ENCODE measurements at places on chromosomes 11 and 22. TPM values are rescaled to one million over a fixed set of nuclear protein-coding genes. Genes with fewer than 3 reads are reported as not detected.

Gene MAPK8IP2
- 0.76 TPM for polyA plus RNA-seq

DNA sequence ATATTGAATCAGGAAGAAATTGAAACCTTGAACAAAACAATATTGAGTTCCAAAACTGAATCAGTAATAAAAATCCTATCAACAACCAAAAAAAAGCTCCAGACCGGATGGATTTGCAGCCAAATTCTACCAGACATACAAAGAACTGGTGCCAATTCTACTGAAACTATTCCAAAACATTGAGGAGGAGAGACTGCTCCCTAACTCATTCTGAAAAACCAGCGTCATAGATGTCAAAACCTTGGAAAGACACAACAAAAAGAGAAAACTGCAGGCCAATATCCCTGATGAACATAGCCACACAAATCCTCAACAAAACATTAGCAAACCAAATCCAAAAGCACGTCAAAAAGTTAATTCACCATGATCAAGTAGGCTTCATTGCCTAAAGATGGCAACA, 353.8 kb downstream of the TMEM135 start:
- DNase-seq: no peak

DNA sequence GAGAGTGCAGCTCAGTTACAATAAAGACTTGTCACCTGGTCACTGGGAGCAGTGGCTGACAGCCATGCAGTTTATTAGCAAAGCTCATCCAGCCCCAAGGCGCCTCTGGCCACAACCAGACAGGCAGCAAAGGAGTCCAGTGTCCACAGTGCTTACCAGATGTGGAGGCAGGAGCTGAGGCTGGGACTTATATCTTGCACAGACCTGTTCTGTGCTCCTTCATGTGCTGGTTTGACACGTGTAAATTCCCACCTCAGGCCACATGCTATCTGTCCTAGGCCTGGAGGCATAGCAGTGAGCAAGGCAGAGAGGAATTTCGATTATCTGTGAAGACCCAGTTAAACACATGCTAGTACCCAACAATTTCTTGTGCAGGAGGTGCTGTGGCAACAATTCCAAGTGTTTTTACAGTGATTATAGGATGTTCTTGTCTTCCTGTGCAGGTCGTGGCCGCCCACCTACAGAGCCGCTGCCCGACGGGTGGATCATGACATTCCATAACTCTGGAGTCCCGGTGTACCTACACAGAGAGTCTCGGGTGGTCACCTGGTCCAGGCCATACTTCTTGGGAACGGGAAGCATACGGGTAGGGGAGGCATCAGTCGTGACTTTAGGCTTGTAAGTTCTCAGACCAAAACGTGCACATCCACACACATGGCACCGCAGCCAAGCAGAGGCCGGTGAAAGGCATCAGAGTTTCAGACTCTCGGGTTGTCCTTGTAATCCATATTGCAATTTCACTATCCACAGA, 9.4 kb downstream of the DGCR8 start:
- DNase-seq: no peak

DNA sequence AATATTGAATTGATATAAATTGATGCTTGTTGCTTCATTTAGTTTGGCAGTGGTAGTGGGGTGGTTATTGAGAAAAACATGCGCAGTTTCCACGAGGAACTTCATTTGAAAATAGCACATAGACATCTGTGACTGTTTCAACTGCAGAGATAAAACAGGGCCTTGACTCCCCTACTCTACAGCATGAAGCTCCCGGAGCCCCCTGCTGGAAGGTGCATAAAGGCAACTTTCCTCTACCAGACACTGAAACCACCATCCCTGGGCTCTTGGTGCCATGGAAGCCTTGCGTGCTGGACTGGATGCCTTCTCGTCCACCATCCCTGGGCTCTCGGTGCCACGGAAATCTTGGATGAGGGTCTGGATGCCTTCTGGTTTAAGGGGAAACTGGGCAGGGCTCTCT, 195.9 kb downstream of the CSNK2A3 start:
- DNase-seq: no peak

- no peak for DNase-seq
Measured at GRCh38 chr11:134372961-134373360, 39.1 kb downstream of the B3GAT1 start.

Gene WT1
- 225 TPM for polyA plus RNA-seq

Gene FDXACB1
- polyA plus RNA-seq: 4.8 TPM

- no peak for DNase-seq
Measured at GRCh38 chr11:65882120-65883057, 2.8 kb downstream of the CTSW start.

Gene TNNT3
- polyA plus RNA-seq: 12.5 TPM

- no peak for DNase-seq
Measured at GRCh38 chr22:50371101-50371648, 28.0 kb downstream of the PPP6R2 start.

Gene MS4A12
- polyA plus RNA-seq: not detected

- no peak for DNase-seq
Measured at GRCh38 chr11:83140691-83141455, 16.1 kb upstream of the PCF11 start.

DNA sequence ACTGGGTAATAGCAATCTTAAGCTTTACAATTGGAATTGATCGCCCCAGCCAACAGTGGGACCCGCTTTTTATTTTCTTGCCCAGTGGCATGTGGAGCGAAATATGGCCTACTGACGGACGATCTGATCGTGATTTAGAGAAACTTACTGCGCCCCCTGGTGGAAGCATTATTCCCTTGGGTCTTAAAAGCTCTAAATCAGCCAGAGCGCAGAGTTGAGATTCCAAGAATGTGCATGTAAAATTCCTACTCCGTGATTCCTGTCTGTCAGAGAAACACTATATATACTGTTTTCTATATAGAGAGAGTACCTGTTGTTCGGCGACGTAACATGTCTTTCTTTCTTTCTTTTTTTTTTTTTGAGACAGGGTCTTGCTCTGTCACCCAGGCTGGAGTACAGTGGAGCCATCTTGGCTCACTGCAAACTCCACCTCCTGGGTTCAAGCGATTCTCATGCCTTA, 3.7 kb upstream of the DPF2 start:
- DNase-seq: peak; percentile 93

Gene OR8G5
- polyA plus RNA-seq: not detected

GRCh38 chr22:44685384-44686056, 16.5 kb upstream of the PRR5 start:
- no peak for DNase-seq

DNA sequence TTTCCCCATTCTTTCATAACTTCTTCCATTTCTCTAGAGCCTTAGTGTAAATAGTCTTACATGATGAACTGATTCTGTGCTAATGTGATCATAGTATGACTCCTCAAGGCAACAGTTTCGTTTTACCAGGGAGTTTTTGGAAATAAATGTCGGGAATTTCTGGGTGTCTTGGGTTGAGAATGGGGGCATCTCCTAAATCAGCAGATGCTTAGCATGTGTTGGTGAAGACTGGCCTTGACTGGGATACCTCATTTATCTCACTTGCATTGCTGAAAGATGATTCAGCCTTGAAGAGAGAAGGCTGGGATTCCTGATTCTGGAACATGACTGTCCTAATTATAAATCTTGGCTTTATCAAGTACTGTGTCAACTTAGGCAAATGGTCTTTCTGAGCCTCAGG, 115.7 kb upstream of the C11orf87 start:
- DNase-seq: no peak

DNA sequence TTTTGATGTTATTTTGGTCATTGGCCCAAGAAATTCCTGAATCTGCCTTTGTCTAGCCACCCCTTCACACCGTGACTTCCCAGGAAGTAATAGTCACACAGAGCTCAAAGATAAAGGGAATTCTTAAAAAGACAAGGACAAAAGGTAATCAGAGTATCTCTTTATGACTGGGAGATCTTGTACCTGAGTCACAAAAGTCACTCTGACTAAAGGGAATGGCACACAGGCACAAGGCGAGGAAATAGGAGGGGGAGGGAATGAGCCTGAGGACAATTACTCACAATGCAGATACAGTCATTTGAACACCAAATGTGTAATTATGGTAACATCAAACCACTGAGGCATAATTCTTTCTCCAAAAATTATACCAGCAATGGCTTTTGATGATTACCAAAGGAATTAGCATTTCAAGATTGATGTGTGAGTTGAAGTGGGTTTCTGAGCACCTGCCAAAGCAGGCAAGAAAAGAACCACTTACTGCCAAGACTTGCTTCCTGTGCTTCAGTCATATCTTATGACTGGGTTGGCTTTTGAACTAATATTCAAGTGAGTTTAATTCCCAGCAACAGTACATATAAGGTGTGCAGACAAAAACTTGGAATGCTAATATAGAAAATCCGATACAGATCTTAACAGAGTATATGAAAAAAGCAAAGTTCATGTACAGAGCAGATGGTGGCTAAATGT, 856.4 kb downstream of the LRRC4C start:
- DNase-seq: no peak

DNA sequence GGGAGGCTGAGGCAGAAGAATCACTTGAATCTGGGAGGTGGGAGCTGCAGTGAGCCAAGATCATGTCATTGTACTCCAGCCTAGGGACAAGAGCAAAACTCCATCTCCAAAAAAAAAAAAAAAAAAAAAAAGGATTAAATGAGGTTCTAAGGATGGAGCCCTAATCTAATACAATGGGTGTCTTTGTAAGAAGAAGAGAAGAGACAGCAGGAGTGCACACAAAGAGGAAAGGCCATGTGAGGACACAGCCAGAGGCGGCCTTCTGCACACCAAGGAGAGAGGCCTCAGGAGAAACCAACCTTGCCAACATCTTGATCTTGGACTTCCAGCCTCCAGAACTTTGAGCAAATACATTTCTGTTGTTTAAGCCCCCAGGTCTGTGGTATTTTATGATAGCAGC, 66.6 kb upstream of the CECR2 start:
- no peak for DNase-seq

DNA sequence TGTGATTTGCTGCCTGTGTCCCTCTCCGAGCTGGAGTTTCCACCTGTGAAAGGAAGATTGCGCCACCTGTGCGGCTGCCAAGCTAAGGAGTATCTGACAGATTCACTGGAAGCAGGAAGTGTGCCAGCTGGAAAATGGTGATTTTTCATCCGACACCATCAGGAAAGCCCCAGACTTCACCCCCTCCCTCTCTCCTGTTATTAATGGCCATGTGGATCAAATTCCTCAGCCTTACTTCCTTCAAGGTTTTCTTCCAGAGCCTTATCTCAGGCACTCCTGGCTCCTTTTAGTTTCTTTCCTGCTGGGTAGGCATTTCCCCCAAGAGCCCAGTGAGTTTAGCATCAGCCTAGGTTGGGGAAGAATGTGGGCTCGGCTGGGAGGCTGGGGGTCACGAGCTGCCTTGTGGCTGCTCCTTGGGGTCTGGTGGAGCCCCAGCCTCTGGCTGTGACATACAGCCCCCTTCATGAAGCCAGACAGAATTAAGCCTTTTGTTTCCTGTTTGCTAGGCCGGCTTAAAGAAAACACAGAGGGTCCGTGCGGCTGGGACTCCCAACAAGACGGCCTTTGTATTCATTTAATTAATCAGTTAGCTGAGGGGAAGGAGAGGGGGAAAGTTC, 37.1 kb downstream of the PKNOX2 start:
- DNase-seq: peak; percentile 76

DNA sequence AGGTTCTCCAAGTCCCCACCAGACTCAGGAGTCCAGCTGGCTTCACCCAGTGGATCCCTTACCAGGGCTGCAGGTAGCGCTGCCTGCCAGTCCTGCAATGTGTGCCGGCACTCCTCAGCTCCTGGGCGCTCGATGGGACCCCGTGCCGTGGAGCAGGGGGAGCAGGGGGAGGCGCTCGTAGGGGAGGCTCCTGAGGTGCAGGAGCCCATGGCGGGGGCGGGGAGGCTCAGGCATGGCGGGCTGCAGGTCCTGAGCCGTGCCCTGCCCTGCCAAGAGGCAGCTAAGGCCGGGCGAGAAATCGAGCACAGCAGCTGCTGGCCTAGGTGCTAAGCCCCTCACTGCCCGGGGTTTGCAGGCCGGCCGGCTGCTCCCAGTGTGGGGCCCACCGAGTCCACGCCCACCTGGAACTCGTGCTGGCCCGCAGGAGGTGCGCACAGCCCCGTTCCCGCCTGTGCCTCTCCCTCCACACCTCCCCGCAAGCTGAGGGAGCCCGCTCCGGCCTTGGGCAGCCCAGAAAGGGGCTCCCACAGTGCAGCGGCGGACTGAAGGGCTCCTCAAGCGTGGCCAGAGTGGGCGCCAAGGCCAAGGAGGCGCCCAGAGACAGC, 792.9 kb upstream of the CCDC179 start:
- no peak for DNase-seq

DNA sequence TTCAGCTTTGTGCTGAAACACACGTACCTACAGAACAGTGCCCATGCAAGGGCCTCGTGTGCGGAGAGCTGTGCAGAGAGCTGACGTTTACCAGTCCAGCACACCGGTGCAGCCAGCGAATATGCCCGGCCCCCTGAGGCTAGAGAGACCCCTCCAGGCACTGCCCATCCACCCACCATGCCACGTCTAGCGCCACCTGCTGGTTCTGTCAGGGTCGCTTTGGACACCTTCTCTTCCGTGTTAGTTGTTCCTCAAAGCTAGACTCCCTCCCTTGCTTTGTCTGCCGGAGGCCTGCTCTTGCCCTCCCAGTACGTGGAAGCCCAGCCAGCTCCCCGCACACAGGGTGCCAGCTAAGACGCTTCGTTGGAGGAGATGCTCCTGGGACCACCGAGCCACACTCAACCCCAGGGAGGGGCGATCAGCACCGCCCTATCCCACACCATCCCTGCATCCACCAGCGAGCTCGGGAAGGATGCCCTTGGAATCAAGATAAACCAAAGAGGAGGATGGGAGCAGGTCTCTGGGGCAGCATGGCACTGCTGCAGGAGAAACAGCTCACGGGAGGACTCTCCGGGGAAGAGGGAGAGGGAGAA, 43.4 kb downstream of the CPT1A start:
- no peak for DNase-seq

DNA sequence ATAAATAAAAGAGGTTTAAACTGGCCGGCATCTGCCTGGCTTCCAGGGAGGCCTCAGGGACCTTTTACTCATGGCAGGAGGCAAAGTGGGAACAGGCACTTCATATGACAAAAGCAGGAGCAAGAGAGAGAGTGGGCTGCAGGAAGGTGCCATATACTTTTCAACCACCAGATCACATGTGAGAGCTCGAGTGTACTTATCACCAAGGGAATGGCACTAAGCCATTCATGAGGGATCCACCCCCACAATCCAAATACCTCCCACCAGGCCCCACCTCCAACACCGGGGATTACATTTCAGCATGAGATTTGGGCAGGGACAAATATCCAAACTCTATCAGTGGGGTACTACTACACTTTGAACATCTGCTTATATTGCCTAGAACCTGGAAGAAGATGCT, 126.5 kb downstream of the PARVA start:
- no peak for DNase-seq

Gene KIAA1671
- polyA plus RNA-seq: 25.9 TPM

- DNase-seq: no peak
Measured at GRCh38 chr11:131624531-131624930, 254.1 kb downstream of the NTM start.

GRCh38 chr22:31917227-31917921, 27.0 kb upstream of the YWHAH start:
- no peak for DNase-seq

Gene VEGFB
- polyA plus RNA-seq: 92.6 TPM

Gene DKK3
- polyA plus RNA-seq: 60.4 TPM

GRCh38 chr11:131428853-131429252, 58.4 kb downstream of the NTM start:
- DNase-seq: no peak

- no peak for DNase-seq
Measured at GRCh38 chr11:6062691-6063358, 32.3 kb upstream of the OR56A1 start.

GRCh38 chr11:45341372-45341771, 55.2 kb upstream of the SYT13 start:
- no peak for DNase-seq

Gene OR6A2
- not detected for polyA plus RNA-seq
